ENCODE measurements at places on chromosomes 4 and X.

DNA sequence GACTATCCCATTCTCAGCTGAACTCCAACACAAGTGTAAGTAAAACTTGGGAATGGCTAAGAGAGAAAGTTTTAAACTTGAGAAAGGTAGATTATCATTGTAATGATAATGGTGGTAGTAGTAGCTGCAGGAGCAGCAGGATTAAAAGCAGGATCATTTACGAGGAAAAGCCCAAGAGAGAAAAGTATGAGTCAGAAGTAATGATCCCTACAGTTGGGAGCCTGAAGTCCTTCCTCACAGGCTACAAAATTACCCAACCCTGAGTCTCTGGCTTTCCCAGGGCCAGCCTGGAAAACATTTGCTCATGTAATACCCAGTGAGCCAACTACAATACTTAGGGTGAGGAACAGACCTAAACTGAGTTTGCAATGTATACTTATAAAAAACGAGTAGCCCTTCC, 4.4 kb upstream of the PRDM8 start:
- H3K4me1 ChIP-seq: no peaks in the 10 kb centered on the region
- DNase-seq: no peak
- H3K27me3 ChIP-seq: no peaks in the 10 kb centered on the region
- H3K4me3 ChIP-seq: no peak overlapping the region

DNA sequence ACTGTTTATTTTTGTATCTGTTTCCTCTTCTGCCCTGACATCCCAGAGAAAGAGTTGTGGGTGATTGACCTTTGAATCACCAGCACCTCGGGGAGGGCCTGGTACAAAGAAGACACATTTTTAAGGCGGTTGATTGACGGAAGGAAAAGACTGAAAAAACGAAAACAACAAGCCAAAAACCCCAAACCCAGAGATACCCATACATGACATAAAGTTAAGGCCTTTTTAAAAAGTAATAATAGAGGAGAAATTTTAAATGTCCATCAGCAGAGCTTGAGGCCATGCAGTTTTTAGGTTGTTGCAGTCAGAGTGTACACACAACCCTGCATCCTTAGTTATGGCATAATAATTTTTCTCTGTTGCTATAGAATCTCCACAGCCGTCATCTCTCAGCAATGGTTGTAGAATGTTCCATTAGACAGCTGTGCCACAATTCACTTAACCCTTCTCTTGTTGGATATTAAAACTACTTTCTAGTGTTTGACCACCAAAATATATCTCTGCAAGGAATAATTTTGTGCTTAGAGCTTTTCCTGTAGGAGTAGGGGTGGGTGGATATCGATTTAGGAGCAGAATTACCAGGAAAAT, 110.2 kb downstream of the GNL3L start:
- peak overlapping the region; percentile 92 for H3K27ac ChIP-seq
- peaks cover 28% of the 10 kb centered on the region for H3K4me1 ChIP-seq
- peak overlapping the region; percentile 74 for H3K4me3 ChIP-seq
- peaks cover 5% of the 10 kb centered on the region for H3K36me3 ChIP-seq
- no peaks in the 10 kb centered on the region for H3K27me3 ChIP-seq
- no peak for DNase-seq

DNA sequence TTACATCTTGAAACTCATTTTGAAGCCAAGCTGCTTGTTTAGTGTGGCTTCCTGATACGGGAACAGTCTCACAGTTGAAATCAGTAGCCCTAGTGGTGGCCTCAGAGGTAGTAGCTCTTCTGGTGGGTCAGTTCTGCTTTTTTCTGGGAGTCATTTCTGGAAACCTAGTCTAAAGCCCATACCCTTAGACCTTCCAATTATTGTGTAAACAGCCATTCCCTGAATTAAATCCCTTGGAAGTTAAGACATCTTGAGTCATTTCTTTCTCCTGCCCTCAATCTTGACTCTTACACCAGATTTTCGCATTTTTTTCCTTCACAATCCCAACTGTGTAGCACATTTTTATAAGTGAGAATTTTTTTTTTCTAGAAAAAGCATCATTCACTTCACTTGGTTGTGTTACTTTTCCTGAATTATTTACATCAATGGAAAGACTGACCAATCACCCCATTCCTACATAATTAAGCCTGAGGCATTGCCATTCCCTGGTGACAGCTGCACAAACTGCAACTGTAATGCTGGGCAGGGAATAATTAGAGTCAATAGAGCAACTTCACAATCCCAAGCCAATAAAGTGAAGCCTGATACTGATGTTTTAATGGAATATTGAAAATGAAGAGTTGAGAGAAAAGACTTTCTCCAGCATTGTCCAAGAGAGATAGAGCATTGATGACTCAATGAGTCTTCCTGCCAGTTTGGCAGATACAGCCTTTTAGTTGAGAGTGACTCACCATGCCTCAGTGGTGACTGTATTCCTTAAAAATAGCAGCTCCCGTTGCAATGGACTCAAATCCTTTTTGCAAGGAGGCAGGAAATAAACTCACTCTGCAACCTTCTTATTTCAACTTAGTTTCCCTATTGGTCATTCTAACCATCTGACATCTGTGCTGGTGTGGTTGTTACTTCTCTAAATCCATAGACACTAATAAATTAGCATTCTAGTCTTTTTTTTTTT, 13.0 kb upstream of the SEPSECS start:
- no peak overlapping the region for H3K4me3 ChIP-seq
- H3K4me1 ChIP-seq: no peaks in the 10 kb centered on the region
- H3K27me3 ChIP-seq: no peaks in the 10 kb centered on the region

GRCh38 chr4:94726524-94727123, 31.1 kb upstream of the BMPR1B start:
- no peak for DNase-seq
- peaks cover 19% of the 10 kb centered on the region for H3K4me1 ChIP-seq
- H3K27ac ChIP-seq: no peak overlapping the region
- H3K36me3 ChIP-seq: no peaks in the 10 kb centered on the region
- no peak overlapping the region for H3K4me3 ChIP-seq
- no peaks in the 10 kb centered on the region for H3K27me3 ChIP-seq

DNA sequence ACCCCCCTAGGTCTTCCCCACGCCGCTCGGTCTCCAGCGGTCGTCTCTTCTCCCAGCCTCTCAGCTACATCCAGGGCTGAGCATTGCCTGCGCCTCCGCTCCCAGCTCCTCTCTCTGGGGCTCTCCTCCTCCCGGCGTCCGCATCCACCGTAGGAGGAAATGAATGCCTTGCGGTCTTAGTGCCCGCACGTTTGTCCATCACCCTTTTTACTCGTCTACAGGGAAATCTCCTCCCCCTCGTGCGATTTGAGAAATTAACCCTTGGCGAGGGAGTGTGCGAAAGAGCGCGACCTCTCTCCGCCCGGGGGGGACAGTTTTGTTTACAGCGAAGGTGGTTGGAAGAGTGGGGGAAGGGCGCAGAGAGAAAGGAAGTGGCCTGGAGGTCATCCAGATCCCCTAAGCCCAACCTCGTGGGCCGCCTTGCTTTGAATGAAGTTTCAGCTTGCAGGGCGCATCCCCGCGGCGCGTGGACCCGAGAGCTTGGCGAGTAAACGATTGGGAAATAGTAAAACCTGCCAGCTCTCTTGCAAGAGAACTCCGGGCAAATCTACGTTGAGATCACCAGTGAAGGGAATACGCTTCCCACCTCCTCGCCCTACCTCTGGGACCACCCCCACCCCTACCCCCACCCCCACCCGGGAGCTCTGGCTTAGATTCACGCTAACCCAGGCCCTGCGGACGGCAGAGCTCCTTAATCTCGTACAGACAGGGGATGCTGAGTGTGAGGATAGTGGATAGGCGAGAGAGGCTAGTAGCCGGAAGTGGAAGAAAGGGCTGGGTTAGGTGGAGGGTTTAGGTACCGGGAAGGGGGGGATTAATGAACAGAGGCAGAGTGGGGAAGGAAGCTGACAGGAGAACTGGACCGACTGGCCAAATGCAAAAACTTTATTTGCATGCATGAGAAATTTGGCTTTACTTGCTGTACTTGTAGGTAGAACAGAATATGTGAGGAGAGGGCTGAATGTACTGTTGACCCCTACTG, at the start of gene ELOVL6:
Gene ELOVL6, minus strand, starts transcription at position 181 of the 982 bp plus-strand sequence. CDS start 280 bp downstream, outside the sequence.
- DNase-seq: peak; percentile 90
- 0 out of 2 replicates have a peak, but pooled peaks cover 3% of the 10 kb centered on the region for H3K36me3 ChIP-seq
- peak within 1 kb of the TSS; percentile 92 for H3K27ac ChIP-seq
- no peaks in the 10 kb centered on the region for H3K27me3 ChIP-seq
- H3K4me3 ChIP-seq: peak within 1 kb of the TSS; percentile 90

DNA sequence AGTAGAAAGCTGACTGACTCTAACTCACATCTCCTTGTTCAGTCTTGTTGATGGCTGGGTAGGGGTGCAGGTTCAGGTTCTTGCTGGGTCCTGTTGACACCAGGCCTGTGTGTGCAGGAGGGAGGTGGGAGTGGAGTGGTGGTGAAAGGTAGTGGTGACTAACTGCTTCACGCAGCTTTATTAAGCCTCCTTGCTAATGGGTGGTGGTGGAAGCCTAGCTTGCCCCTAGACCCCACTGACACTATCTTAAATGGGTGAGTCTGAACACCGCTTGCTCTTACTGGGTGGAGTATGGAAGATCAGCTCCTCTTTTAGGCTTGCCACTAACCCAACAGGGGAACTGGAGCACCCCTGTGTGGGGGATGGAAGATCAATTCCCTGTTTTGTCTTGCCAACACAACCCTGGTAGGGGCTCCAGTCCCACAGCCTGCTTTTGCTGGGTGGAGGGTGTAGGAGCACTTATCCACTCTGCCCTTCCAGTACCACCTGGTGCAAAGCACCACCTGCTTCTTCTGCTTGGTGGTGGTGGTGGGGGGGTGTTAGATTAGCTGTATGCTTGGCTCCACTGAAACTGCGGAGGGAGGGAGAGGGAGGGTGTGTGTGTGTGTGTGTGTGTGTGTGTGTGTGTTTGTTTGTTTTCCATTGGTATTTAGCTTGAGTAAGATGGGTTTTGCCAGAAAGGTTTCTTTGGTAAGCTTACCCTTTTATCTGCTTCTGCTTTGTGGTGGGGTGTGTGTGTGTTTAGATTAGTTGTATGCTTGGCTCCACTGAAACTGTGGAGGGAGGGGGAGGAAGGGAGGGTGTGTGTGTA, 25.6 kb downstream of the KDM6A start:
- no peak overlapping the region for H3K4me3 ChIP-seq
- peaks cover 57% of the 10 kb centered on the region for H3K4me1 ChIP-seq
- H3K27ac ChIP-seq: no peak overlapping the region
- no peaks in the 10 kb centered on the region for H3K36me3 ChIP-seq
- peak; percentile 55 for DNase-seq

DNA sequence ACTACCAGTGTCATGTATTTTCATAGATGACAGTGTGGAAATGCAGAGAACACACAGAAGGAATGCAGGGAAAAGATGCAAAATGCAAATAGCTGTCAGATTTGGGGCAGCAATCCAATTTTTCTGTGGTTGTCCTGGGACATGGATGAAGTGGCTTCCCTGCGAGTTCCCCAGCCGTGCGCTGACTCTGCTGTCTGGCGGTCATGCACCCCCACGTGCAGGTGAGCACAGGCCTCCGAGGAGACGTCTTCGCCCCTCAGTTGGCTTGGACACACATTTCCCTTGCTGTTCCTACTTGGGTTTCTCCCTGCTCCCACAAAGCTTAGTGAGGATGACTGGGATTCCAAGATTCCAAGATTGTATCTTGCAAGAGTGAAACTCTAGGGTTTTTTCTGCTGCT, 24.4 kb downstream of the BLOC1S4 start:
- H3K4me1 ChIP-seq: no peaks in the 10 kb centered on the region
- no peaks in the 10 kb centered on the region for H3K27me3 ChIP-seq

DNA sequence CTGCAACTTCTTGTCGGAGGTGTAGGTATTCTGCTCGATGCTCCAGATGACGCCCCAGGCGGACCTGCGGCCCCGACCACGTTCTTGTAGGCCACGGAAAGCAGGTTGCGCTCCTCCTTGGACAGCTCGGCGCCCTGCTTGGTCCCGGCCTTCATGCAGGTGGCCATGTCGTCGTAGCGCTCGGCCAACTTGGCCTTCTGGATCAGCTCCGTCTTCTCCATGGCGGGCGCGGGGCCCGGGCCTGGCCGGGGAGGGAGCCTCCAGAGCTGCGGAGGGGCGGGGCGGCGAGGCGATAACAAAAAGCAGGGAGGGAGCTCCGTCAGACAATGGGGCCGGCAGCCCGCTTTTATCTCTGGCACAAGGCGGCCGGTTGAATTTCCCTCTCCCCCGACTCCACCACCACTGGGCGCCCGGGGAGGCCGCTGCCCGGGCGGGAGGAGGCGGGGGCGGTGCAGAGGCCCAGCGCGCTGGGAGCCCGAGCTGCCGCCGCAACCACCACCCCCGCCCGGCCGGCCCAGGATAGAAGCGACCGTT, 28.3 kb upstream of the DRP2 start:
- H3K36me3 ChIP-seq: no peaks in the 10 kb centered on the region
- no peak overlapping the region for H3K4me3 ChIP-seq
- no peak overlapping the region for H3K27ac ChIP-seq
- no peaks in the 10 kb centered on the region for H3K4me1 ChIP-seq

DNA sequence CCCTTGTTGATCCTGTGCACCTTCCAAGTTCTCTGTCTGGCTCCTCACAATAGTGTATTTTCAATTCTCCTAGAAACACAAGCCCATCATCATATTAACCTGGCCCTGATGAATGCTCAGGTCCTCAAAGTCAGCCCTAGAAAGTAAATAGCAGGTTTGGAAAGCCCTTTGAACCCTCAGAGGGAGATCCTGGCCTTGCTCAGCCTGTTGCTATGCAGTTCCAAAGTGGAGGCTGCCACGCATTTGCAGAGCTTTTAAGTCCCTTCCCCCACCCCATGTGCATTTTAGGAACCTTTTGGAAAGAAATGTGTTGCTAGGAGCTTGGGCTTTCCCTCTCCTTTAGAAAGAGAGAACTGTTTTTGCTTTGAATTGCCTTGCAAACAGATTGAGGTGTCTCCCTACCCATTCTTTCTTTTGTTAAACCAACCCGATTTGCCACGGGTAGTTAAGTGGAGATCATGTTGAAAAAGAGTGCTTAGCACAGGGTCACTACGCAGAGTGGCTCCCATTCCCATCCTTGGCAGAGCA, 12.2 kb downstream of the MAMLD1 start:
- H3K27me3 ChIP-seq: no peaks in the 10 kb centered on the region
- H3K4me1 ChIP-seq: peaks cover 91% of the 10 kb centered on the region
- H3K4me3 ChIP-seq: no peak overlapping the region
- H3K27ac ChIP-seq: no peak overlapping the region
- DNase-seq: no peak

DNA sequence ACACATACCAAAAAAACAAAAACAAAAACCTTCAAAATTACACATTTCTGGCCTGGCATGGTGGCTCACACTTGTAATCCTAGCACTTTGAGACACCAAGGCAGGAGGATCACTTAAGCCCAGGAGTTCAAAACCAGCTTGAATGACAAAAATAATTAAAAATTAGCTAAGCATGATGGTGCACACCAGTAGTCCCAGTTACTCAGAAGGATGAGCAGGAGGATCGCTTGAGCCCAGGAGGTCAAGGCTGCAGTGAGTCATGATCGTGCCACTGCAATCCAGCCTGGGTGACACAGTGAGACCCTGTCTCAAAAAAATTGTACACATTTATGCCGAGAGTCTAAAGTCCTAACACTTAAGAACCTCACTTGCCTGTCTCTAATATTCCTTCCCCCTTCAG, 18.3 kb downstream of the SLC39A8 start:
- H3K27me3 ChIP-seq: no peaks in the 10 kb centered on the region
- H3K27ac ChIP-seq: peak overlapping the region; percentile 20
- DNase-seq: no peak

- no peaks in the 10 kb centered on the region for H3K27me3 ChIP-seq
- H3K4me1 ChIP-seq: no peaks in the 10 kb centered on the region
- H3K27ac ChIP-seq: no peak overlapping the region
Observed at GRCh38 chr4:20255251-20255586, 3.5 kb downstream of the SLIT2 start.

All from Karpas-422 (cell line).